NCI-H526 treated with DMSO at 0.1 percent for 48 hours (cell line): ENCODE measurements at places on chromosomes 3 and 15.

DNA sequence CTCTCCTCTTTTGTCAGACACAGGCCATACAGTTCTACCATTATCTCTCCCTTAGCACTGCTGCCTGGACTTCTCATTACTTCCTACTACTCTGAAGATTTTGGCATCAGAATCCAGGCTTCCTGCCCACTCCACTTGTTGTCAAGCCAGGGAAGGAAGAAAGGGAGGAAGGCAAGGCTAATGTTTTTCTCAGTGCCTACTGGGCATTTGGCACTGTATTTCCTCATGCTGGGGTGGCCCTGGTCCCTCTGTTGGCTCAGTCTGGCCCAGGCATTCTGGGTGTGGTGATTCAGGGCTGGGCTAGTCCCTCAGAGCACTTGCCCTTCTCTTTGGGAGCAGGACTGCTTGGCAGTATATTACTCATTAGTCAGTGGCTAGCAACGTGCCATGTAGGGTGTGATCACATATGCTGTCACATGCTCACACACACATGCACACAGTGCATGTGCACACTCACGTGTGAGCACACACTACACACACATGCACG, 52.9 kb downstream of the BSN start:
- no peak for DNase-seq

DNA sequence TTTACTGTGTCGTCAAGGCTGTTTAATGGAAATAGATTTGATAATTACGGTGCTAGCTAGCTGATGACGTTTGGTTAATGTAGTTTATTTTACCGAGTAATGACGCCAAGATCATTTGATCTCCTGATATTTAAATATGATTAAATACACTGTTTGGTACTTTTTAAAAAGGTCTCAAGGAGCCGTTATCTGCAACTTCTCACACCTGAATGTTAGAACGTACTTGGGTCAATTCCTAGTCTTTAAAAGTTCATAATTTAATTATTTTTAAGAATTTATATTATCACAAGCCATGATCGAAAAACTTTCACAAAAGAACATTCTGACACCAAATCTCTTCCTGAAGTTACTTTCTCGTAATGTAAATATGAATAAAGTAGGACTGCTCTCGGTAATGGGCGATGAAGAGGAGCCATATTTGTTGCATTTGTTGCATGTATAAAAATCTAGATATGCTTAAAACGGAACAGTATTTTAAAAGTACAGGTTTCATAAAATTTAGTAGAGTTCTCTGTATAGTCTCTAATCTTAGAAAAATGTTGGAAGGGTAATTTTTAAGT, 16.2 kb upstream of the CHD2 start:
- no peak for DNase-seq

- no peak for DNase-seq
Observed at GRCh38 chr3:9117220-9117619, 132.2 kb downstream of the SRGAP3 start.

GRCh38 chr15:71435552-71435951, 320.3 kb downstream of the THSD4 start:
- DNase-seq, result no peak

- no peak for DNase-seq
Observed at GRCh38 chr15:69855258-69856000, 242.3 kb downstream of the TLE3 start.

- no peak for DNase-seq
Observed at GRCh38 chr15:44715142-44715796, 4.0 kb downstream of the B2M start.

- no peak for DNase-seq
Observed at GRCh38 chr15:41304149-41304770, 28.1 kb downstream of the OIP5 start.

DNA sequence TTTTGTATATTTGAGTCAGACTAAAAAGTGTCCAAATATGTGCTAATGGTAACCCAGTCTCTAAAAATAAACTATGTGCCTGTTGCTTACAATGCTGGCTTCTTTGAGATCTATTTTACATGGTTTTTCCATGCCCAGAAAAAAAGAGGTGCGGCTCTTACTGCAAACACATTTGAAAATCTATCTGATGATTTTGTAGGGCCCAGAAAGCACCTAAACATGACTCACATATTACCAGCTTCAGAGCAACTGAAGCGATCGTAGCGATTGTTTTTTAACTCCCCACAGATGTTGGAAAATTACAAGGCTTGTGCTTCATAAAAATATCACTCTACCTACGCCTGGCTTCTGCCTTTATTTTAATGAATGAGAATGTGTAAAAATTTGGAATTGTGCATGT, 53.5 kb downstream of the SUCNR1 start:
- DNase-seq, result no peak

DNA sequence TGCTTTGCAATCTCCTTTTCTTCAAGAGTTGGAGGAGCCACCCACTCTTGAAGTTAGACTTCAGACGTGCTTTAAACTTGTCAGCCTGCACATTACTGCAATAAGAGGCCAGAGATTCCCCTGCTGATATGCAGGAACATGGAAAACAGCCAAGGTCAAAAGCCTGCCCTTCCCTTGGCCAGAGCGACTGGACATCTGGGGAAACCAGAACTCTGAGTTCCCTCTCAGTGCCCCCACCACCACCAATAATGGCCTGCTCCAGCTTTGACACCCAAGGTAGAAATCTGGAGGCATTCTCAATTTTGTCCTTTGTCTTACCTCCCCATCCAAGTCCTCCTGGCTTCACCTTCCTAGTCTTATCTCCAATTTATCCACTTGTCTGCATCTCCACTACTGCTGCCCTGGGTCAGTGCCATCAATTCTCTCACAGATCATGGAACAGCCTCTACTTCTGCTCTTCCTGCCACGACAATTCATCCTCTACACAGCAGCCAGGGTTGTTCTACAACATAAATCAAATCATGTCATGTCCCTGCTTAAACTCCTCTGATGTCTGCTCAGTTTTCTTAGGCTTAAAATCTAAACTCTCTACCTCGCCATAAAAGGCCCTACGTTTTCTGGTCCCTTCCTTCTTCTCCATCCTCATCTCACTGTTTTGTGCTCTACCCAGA, 191.6 kb upstream of the WNT5A start:
- DNase-seq, result no peak

GRCh38 chr3:104275199-104275598, 1091.5 kb upstream of the ALCAM start:
- DNase-seq, result no peak

GRCh38 chr3:166324401-166324800, 487.2 kb upstream of the BCHE start:
- DNase-seq, result no peak

DNA sequence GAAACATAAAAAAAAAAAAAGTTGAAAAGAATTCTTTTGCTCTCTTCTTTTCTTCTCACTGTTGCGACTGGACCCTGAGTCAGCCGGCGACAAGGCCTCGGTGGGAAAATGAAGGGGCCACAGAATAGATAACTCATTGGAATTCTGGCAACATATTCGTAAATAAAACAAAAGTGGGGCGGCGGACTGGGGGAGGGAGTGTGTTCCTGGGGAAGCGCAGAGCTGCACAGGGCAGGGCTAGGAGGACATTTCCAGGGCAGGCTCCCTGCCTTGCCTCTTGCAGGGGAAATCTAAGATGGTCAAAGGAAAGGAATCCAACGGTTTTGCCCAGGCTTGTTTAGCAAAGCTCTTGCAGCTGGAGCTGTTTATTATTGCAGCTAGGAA, 1042.8 kb upstream of the NR2F2 start:
- no peak for DNase-seq

DNA sequence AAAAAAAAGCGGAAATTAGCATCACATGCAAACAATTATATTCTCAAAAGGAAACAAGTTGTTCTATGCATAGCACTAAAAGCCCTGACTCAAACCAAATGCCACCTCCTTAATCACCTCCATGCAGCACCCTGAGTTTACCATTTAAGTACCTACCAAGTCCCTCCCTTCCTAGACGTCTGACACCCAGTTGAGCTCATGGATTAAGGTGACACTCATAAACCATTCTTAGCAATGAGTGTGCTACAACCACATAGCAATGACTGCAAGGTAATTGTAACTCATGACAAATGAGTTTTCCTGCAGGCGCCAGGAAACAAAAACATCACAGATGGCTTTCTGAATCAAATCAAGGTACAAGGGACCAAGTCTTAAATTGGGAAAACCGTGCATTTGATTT, 32.0 kb downstream of the WWTR1 start:
- DNase-seq, result no peak

- DNase-seq, result no peak
Observed at GRCh38 chr3:124033360-124034015, 41.6 kb upstream of the ROPN1 start.

- no peak for DNase-seq
Observed at GRCh38 chr3:190575437-190576185, 61.7 kb downstream of the IL1RAP start.

GRCh38 chr3:185560676-185561075, 8.3 kb upstream of the LIPH start:
- no peak for DNase-seq

- no peak for DNase-seq
Observed at GRCh38 chr3:71393093-71393492, 190.4 kb downstream of the FOXP1 start.

GRCh38 chr15:62452026-62452425, 286.9 kb upstream of the C2CD4B start:
- DNase-seq, result no peak
